ENCODE measurements at places on chromosomes 7 and 10.

GRCh38 chr10:101559596-101560297, 28.3 kb downstream of the POLL start:
- DNase-seq, result no peak

DNA sequence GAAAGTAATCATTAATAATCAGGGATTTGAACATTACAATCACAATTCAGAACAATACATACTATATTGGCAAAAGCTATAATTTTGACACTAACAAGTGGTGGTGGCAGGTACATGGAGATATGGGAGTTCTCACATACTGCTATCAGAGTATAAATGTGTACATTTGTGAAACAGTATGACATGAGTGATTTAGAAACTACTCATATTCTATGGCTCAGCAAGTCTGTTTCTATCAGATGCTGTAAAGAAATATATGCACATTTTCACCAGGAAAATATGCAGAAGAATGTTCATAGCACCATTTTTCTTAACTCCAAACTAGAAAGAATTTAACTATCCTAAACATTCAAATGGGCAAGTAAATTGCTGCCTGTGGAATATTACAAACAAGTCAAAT, 620.0 kb downstream of the SH2D4B start:
- no peak for DNase-seq

DNA sequence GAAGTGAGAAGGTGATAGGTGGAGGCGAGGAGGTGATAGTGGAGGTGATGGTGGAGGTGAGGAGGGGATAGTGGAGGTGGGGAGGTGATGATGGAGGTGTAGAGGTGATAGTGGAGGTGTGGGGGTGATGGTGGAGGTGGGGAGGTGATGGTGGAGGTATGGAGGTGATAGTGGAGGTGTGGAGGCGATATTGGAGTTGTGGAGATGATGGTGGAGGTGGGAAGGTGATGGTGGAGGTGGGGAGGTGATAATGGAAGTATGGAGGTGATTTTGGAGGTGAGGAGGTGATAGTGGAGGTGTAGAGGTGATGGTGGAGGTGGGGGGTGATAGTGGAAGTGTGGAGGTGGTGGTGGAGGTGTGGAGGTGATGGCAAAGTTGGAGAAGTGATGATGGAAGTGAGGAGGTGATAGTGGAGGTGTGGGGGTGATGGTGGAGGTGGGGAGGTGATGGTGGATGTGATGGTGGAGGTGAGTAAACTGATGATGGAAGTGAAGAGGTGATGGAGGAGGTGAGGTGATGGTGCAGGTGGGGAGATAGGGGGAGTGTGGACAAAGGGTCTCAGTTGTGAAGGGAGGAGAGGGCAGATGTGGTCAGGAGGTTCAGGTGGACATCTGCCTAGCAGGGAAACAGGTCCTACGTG, 36.6 kb downstream of the ADCY1 start:
- peak; percentile 35 for DNase-seq

DNA sequence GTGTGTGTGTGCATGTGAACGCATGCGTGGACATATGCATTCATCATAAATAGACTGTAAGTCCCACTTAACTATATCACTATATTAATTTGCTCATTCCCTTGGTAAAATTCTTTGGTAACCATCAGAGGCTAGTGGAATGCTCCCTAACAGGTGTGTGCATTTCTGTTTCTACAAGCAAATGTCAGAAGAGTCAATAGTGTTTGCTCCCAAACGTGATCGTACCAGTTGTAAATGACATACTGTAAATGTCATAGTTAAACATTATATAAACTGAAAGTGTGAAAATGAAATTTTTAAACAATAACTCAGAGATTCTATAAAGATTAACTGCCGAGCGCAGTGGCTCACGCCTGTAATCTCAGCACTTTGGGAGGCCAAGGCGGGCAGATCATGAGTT, 94.6 kb downstream of the ANLN start:
- DNase-seq, result no peak

DNA sequence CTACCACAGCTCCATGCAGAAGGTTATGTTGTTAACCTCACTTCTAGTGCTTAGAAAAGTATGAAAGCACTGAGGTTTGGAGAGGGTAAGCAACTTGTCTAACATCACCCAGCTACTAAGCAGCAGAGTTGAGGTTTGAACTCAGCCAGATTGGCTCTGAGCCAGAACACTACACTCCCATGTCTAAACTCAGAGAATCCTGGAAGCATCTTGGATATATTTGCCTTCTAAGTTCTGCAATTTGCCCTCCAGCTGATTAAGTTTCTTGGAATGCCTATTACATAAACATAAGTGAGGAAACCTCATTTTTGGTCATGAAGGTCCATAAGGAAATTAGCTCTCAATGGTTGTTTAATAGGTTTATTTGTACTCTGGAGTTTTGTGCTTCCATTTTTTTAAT, 78.1 kb upstream of the PHYHIPL start:
- no peak for DNase-seq

DNA sequence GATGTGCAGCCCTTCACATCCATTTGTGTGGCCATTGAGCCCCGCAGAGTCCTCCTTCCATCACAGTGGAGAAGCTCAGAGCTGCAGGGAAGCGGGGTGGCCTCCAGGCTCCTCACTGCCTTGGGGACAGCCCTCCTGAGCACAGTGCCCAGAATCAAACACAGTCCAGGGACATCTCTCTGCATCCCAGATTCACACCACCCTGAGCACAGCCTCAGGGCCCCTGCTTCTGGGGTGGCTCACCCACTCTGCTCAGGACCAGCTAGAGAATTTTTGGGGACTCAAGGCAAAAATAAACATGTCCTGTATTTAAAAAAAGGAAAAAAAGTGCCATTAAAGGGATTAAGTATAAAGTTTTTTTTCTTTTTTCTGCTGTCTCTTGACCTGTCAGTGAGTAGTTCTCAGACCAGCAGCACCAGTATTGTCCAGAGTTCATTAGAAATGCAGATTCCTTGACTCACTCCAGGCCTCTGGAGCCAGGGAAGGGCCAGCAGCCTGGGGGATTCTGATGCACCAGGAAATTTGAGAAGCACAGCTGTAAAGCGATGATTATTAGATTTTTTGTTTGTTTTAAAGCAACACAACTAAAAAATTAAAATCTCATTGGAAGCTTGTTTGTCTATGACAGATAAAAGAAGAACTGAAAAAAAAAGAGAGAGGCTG, 61.6 kb downstream of the ARHGAP22 start:
- no peak for DNase-seq

DNA sequence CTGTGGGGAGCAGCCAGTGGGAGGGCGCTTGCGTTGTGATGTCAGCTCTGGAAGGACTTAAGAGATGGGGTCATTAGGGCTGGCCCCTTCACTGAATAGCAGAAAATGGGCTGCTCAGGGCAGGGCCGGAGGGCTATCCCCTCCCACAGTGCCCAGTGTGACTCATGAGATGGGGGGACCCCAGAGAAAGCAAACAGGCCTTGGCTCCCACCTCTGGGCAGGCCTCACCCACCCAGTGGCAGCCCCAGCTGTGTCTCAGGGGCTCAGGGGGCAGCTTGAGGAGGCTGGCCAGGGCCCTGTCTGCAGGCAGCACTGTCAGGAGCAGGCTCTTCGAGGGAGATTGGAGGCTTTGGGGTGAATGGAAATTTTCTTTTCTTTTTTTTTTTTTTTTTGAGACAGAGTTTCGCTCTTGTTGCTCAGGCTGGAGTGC, 168.3 kb downstream of the SLIT1 start:
- DNase-seq, result no peak

DNA sequence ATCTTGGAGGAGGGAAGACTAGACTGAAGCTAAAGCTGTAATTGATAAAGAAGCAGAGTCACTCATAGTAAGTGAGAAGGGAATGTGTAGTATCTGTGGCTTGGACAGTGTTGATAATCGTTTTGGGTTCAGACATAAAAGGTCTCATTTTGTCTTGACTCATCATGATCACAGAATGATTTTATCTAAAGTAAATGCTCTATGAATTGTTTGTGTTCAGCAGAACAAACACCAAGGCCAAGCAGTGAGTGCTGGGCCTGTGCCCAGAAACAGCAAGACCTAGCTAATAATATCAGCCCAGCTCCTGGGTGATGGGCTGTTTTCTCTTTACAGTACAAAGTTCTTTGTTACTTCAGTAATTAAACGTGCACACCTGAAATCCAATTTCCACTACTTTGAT, 26.7 kb upstream of the CD36 start:
- DNase-seq, result no peak

- DNase-seq, result no peak
These were observed 10.7 kb downstream of the PEX1 start for GRCh38 chr7:92517631-92518030.

GRCh38 chr10:86472061-86472460, 49.5 kb downstream of the WAPL start:
- no peak for DNase-seq

DNA sequence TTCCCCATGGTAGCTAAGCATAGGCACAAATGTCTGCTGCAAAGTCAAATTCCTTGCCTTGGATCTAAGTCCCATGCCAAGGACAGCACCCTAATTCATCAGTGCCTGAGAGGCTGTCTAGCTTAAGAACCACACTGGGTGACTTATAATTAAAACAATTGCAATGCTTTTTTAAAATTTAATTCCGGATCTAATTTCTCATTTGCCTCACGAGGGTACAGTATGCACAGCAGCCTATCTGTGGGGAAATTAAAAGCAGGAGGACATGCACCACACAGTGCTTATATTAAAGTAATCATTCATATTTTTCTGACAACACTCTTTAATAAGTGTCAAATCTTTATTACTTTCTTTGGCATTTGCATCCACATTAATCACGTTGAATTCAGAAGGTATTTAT, 378.8 kb downstream of the GPAM start:
- no peak for DNase-seq
